Left renal cortex interstitium (tissue), 4 donors: ENCODE measurements at places on chromosomes 13 and 19.

- no peak for DNase-seq
Measured at GRCh38 chr13:97660594-97661260, 226.8 kb downstream of the RAP2A start.

DNA sequence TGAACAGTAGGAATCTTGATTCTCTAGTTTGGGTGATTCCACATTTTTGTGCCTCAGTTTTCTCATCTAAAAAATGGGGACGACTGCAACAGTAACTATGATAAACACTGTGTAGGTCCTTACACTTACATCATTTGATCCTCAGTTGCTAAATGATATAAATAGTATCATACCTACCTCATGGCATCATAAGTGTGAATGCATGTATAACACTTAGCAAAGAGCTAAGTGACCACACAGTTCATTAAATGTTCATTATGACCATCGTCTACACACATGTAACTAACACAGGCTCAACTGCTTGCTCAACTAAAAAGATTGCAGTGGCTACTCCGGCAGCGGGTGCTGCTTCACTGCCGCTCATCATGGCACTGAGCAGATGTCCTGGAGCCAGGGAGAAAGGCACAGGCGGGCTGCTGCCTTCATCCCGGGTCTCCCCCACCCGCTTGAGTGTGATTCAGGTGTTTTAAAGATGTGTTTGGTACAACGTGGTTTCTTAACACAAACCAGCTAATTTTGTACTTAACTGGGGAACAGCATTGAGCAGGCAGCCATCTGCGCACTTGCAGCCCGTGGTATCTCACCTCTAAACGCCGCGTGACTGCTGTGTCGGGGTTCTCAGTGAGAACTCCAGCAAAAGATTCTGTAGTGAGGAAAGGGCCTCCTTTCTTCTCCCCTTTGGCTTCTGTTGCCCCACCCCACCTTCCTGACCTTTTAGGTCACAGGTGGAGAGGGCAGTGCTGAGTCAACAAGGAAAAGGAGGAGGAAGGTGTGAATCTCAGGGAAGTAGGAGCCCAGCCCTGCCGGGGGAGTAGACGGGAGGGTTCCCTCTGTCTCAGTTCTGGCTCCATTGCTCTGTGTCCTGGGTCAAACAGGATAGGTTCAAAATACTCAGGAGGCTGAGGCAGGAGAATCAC lies 11.7 kb upstream of the ACTN4 start:
- DNase-seq = no peak

DNA sequence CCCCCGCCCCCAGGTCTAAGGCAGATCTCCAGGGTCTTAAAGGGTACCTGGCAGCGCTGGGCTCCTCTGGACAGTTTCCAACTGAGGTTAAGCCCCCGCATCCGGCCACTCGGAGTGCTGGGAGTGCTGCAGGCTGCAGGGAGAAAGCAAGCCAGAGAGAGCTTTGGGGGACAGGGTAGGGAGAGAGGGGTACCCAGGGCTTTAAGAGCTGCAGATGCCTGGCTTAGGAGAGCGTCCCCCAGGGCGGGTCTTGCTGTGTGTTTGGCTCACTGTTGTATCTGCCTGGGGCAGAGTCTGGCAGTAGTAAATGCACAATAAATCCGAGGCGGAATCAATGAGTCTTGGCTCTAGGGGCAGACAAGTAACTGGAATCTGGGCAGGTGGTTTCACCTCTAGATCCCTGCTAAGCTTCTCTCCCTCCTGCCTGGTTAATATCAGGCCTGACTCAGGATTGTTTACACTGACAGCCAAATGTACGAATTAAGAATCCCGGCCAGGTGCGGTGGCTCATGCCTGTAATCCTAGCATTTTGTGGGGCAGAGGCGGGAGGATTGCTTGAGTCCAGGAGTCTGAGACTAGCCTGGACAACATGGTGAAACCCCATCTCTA lies 798 bp upstream of the COX6B2 start:
- no peak for DNase-seq

DNA sequence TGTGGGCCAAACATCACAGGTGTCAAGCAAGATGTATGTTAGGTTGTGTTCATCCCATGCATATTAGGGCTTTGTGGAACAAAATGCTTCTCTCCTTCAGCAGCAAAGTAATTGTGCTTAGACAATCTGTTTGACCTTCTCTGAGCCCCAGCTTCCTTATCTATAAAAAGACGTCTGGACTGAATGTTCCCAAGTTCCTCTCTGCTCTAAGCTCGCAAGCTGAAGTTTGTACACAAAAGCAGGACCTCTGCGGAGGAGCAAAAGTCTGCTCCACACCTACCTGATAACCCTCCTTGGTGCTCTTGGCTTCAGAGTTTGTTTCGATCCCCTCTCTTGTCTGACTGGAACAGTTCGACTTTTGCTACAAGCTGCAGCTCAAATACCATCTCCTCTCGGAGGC lies 95.7 kb upstream of the UBL3 start:
- DNase-seq = no peak

DNA sequence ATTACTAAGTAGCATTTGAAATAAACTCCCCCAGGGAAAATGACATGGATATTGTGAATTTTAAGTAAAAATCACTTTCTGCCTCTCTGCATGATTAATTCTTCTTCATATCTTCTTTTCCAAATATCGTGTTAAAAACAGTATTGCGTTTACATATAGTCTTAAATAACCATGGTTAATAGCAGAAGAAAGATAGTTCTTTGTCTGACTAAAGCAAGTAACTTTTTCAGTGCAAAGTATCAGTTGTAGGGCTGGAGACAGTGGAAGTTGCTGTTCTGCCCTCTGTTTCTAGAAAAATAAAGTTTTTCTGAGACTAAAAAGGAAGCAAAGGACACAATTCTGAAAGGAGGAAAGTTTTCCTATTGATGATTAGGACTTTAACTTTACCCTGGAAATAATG lies 330.2 kb downstream of the NDFIP2 start:
- no peak for DNase-seq

DNA sequence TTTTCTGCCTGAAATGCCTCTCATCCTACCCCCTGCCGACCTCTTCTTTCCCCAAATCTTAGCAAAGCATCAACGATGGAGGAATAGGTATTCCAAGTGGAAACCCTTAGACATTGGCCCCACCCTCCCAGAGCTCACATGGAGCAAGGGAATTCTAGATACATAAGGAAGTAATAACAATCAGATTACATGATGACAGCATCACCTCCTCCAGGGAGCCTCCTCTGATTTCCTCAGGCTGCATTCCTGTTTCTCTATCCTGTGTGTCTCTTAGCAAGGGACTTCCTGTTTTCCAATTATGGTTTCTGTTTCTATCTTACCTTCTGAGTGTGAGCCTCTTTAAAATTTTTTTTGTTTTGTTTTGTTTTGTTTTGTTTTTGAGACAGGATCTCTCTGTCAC lies 246.6 kb downstream of the TSHZ3 start:
- DNase-seq = no peak

DNA sequence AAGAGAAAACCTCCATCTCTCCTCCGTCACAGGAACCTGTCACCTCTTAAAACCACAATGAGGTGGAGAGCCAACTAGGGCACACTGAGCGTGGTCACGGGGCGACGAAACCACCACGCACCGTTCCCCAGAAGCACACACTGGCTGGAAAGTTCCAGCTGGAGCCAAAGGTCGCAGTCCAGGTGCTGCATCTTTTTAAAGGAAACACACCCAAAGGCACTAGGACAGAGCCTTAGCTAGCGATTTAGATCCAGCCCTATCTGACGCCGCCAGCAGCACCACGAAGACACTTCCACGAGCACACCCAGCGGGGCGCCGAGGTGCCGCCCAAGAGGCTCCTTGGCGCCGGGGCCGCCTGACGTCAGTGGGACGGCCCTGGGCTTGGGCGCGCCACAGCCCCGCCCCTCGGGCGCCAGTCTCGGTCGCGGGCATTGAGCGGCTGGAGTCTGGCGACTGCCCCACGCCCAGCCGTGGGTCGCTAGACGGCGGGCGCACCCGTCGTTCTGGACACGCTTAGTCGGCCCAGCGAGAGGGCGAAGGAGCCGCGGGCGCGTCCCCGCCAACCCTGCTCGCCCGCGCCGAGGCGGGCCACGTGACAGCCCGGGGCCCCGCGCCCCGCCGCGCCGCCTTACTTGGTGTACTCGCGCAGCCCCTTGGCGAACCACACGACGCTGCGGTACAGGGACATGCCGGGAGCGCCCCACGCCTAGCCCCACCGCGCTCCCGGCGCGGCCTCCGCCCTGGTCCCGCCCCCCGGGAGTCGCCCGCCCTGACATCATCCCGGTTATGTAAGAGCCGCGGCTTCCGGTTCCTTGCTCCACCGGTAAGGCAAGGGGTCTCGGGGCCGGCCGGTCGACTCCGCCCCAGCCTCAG lies at the start of gene DHRS12:
Gene DHRS12, minus strand, starts transcription at position 742 of the 873 bp plus-strand sequence. CDS start 4,504 bp downstream, outside the sequence.
- no peak for DNase-seq

- no peak for DNase-seq
Measured at GRCh38 chr19:6743066-6743465, 3.6 kb downstream of the TRIP10 start.

DNA sequence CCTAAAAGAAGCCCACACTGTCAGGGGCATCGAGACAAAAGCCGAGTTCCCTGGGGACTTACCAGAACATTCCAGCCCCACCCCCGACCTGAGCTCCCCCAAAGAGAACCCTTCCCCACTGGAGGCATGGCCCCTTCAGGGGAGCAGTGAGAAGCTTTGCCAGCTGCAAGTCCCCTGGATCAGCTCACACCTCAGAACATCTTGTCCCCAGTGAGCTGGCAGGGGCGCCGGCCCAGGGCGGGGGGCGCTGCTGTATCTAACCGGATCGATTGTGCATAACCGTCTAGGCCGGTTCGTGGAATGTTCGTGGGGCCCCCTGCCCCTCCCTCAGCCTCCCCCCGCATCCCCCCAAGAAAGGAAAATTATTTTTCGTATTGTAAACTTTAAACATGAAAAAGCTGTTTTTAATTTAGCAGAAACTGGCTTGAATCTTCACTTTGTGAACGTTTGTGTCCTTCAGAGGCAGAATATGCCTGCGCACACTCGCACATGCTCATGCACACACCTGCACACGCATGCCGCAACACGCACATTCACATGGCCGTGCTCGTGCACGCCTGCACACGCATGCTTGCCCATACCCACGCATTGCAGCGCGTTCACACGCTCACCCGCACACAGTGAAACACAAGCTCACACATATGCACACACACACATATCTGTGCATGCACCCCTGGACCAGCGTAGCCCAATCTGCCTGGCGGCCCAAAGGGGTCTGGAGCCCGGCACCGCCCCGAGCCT lies 12.0 kb upstream of the CRTC1 start:
- DNase-seq = no peak
